NCI-H524 treated with DMSO at 0.1 percent for 48 hours (cell line): ENCODE measurements at places on chromosomes 3 and 15.

- no peak for DNase-seq
These were observed 54.0 kb downstream of the NR1D2 start for GRCh38 chr3:23999012-23999641.

DNA sequence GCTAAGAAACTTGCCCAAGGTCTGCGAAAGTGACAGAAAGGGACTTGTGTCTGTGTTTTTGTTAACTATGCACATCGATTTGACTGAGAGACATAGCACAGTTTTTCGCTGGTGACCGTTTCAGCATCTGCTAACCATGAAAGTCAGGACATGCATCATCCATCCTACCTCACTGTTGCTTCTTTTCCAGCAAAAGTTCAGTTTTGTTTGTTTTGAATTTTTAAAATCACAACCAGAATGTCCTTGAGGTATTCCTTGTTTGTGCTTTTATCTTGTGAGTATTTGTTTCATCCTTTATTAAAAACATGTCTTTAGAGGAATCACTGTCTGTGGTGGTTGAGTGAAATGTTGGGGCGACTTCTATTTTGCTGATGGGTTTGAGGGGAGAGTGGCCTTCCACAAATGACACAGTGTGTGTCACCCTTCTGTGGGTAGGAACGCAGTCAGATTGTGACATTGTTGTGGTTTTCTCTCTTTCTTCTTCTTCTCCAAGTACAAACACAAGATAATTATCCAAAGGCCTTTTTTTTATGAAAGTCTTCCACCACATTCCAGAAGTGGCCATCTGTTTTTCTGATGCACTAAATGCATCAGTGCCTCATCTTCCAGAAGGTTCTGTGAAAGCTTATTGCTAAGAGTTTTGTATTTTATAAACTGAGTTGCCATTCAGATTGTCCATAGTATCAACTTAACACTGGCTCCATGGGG is 214.4 kb upstream of the NR2E3 start:
- DNase-seq: no peak

GRCh38 chr3:183880121-183880520 is 4.6 kb downstream of the PARL start:
- no peak for DNase-seq

DNA sequence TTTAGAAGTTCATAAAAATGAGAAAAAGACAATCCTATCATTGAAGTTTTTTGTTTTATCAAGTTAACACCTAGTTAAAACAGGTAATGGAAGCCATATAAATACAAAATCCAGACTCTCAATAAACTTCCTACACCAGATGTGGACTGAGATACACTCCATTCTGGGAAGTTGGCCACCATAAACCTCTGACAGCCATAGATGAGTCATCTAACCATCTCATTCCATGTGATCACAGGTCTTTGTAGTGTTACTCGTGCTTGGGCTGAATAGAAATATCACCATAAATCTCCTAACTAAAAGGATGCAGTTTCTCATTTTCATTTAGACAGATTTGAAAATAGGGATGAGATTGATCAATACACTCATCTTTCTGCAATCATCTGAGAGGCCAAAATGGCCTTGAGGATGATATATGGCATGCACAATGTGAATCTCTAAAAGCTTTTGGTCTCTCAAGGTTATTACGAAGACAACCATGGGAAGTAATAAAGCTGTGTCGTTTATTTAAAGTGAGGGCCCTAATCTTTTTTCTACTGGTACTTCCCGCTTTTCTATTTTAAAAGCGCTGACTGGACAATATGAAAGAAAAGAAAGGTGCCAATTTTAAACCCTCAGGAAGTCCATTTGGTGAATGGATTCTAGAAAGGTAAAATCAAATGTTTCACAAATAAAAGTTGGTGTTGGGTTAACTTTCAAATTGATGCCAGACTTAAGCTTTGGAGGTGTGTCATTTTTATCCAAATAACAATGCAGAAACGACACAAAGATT is 155.5 kb downstream of the POLR2M start:
- no peak for DNase-seq

DNA sequence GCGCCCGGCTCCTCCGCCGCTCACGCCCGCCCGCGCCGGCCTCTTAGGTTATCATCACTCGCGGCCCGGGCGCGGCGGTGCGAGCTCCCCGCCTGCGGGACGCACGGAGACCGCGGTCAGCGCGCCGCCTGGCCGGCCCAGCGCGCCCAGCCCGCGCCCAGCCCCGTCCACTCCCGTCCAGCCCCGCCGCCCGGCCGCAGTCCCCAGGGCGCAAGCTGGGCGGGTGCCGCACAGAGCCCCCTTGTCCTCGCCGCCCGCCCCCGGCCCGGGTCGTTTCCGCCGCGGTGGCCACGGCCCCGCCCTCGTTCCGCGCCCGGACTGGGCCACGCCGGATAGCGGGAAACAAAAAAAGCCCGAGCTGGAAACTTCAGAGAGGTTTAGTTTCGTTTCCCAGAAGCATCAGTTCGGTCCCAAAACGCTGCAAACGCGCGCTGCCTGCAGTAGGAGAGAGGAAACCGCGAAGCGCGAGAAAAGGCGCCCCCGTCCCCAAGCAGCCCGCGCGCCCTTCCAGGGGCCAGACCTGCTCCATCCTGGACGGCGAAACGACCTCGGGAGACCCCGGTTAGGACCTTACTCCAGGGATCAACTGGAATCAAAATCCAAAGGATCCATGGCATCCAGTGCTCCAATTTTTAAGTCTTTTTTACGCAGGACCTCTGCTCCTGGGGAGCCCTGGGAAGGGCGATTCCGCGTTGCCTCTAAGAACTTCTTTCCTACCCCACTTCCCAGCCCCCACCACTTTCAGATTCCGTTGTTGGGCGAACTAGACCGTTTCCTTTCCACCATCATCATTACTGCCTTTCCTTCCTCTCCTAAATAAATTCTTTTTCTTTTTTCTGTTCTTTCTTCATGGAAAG is at the start of gene ATP10A:
Gene ATP10A, minus strand, starts transcription at position 217 of the 857 bp plus-strand sequence. CDS start 231 bp downstream, outside the sequence.
- DNase-seq: no peak

DNA sequence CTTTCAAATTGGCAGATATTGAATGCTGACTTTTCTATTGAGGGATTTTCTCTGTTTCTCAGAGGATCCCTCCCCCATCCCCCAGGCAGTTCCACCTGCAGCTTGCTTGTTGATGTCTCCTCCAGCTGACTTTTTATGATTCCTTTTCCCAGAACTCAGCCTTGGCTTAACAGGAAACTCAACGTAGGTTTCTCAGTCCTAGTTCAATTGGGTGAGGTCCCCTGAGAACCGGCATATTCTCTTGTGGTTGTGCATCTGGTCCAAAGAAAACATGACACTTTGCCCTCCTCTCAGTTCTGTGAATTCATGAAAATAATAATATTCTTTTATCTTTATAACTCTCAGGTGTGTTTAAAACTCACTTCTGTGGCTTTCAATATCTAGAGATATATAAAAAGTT is 1222.1 kb downstream of the OTOL1 start:
- DNase-seq: no peak
